Stimulated activated CD4-positive, alpha-beta T cell treated with anti-CD3 and anti-CD28 coated beads, Interleukin-15, amount 100 ng/mL, for 1 hour (primary cell): ENCODE measurements at places on chromosomes 5 and 9.

DNA sequence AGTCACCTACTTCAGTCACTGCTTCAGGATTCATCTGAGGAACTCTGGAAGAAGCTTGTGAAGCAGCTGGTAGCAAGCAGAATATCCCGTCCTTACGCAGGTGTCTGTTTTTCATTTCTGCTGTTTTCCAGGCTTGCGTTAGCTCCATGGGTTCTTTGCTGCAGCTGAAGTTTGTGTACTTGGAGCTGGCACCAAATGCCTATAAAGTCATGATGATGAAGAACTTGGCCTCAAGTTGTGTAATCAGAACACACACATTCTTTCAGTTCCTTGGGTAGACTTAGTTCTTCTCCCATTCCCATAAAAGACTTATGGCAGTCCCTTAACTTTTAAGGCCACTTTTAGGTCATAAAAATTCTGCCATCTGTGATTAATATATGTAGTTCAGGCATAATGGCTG lies 116.7 kb downstream of the LRRC70 start:
- DNase-seq = no peak

DNA sequence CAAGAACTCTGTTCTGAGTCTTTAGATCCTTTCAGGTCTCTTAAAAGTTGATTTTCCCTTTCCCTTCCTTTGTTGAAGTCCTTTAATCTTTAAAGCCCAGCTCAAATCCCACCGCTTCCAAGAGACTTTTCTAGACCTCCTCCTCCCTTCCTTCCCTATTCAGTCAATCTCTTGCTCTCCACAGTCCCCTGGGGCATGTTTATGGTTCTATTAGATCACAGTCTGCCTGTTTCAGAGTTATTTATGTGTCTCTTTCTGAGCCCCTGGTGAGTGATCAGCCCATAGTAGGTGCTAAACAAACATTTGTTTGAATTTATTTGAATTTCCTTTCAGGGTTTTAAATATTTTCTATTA lies 7.2 kb upstream of the ARSI start:
- no peak for DNase-seq

DNA sequence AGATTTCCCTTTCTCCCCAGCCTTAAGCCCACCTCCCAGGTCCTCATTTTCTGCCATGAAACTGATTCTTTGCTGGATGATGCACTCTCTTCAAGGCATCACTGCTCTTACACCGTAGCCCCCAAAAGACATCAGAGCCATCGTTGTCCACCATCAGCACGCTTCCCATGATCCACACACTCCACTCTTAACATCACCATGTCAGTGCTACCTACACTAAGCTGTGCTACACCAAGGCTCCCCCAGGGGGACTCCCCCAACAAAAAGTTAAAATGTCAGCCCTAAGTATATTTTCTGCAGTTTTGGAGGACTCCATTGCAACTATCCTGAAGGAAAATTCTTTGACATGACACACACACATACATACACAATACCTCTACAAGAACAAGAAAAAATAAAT lies 34.1 kb upstream of the KIF2A start:
- DNase-seq = no peak

GRCh38 chr9:127783111-127784008 lies 2.5 kb upstream of the CDK9 start:
- peak; percentile 52 for DNase-seq

DNA sequence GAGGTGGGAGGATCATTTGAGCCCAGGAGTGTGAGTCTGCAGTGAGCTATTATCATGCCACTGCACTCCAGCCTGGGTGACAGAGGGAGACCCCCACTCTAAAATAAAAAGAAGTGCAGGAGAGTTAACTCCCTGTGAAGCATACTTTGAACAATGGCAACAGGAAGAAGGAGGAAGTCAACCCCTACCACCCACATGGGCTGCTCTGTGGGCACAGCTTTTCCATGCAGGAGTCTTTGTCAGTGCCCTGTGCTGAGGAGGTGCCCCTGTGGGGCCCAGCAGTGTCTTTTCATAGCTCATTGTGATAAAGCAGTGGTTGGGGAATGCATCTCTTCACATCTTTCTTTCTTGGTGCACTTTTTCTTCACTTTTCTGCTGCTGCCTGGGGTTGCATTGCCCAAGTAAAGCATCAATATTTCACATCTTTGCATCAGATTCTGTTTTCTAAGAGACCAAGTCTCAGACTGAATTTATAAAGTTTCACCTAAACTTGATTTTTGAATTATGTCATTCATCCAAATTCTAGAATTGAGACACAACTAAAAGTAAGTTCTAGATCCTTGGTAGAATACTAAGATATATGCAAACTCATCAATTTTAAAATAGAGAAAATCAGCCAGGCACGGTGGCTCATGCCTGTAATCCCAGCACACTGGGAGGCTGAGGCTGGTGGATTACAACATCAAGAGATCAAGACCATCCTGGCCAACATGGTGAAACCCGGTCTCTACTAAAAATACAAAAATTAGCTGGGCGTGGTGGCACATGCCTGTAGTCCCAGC lies 316.6 kb downstream of the DNAH5 start:
- no peak for DNase-seq

GRCh38 chr5:115661101-115661500 lies 35.3 kb upstream of the TMED7 start:
- no peak for DNase-seq
